Aorta (tissue), 5 donors: ENCODE measurements at places on chromosomes 6 and 20. TPM values are rescaled to one million over a fixed set of nuclear protein-coding genes. Genes with fewer than 3 reads are reported as not detected.

GINS1 gene
- 1.5 TPM for total RNA-seq

SLC2A4RG gene
- 49.9 TPM for total RNA-seq

SNRNP48 gene
- 8.0 TPM for total RNA-seq

RNF5 gene
- 44.5 TPM for total RNA-seq

DNA sequence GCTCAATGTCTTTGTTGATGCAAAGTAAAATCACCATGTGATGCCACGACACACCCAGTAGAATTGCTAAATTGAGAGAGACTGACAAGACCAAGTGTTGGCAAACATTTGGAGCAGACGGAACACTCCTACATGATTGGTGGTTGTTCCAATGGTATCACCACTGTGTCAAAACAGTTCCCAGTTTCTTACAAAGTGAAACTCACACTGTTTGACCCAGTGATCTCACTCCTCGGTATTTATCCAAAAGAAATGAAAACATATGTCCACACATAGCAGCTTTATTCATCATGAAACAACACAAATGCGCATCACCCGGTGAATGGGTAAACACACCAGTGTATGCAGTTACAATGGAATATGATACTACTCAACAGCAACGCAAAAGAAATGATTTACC lies 74.0 kb upstream of the SULF2 start:
- H3K27me3 ChIP-seq, result no peaks in the 10 kb centered on the region
- peaks cover 2% of the 10 kb centered on the region for H3K4me1 ChIP-seq
- no peak for DNase-seq
- H3K27ac ChIP-seq, result no peak overlapping the region
- no peaks in the 10 kb centered on the region for H3K36me3 ChIP-seq
- no peak overlapping the region for H3K4me3 ChIP-seq

DNA sequence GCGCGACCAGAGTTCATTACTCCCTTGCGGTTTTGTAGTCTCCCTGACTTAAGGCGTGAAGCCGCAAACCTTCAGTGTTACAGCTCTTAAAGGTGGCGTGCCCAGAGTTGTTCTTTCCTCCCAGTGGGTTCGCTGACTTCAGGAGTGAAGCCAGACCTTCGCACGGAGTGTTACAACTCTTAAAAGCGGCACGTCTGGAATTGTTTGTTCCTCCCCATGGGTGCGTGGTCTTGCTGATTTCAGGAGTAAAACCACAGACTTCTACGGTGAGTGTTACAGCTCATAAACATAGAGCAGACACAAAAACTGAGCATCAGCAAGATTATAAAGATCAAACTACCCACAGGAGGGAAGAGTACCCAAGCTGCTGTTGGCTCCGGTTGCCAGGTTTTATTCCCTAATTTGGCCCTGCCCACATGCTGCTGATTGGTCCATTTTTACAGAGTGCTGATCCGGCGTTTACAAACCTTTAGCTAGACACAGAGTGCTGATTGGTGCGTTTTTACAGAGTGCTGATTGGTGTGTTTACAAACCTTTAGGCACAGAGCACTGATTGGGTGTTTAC lies 10.4 kb downstream of the TMEM14C start:
- H3K27me3 ChIP-seq, result no peaks in the 10 kb centered on the region
- H3K4me1 ChIP-seq, result peaks cover 3% of the 10 kb centered on the region
- no peaks in the 10 kb centered on the region for H3K36me3 ChIP-seq
- H3K4me3 ChIP-seq, result no peak overlapping the region

- no peaks in the 10 kb centered on the region for H3K4me1 ChIP-seq
- H3K27ac ChIP-seq, result no peak overlapping the region
- no peaks in the 10 kb centered on the region for H3K36me3 ChIP-seq
- no peaks in the 10 kb centered on the region for H3K27me3 ChIP-seq
Observed at GRCh38 chr6:41256383-41256782, 28.2 kb downstream of the TREML4 start.

DNA sequence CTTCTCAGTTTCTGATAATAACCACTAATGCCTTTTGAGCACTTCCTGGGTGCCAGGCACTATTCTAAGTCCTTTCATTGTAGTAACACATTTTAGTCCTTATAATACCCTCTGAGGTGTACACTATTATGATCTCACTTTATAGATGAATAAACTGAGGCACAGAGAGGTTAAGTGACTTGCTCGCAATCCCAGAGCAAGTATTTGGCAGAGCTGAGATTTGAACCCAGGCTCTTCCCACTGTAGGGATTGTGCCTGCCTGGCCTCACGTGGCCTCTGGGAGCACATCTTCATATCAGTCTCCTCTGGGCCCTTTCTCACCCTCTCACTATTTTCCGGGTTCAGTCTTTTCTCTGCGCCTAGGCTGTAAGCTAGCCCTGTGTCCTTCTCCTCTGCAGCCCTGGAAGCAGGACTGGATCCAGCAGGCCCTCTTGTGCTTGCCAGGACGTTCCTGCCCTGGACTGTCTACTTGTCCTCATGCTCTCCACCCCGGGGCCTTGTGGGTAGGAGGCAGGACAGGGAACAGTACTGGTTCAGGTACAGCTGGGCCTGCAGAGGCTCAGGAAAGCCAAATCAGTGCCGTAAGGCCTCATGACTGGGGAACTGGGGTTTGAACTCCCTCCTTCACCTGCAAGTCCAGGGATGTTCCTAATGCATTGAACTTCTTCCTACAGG lies 139.6 kb downstream of the VEGFA start:
- no peak overlapping the region for H3K27ac ChIP-seq
- H3K4me1 ChIP-seq, result no peaks in the 10 kb centered on the region
- no peaks in the 10 kb centered on the region for H3K36me3 ChIP-seq
- DNase-seq, result no peak
- H3K4me3 ChIP-seq, result no peak overlapping the region
- no peaks in the 10 kb centered on the region for H3K27me3 ChIP-seq

GRCh38 chr6:169999367-169999766 lies 247.9 kb downstream of the ERMARD start:
- no peak overlapping the region for H3K4me3 ChIP-seq
- no peaks in the 10 kb centered on the region for H3K4me1 ChIP-seq
- no peaks in the 10 kb centered on the region for H3K36me3 ChIP-seq
- DNase-seq, result no peak

GRCh38 chr6:169824021-169824420 lies 72.6 kb downstream of the ERMARD start:
- no peak overlapping the region for H3K4me3 ChIP-seq
- H3K27me3 ChIP-seq, result no peaks in the 10 kb centered on the region
- no peak for DNase-seq
